ENCODE measurements at places on chromosomes 2 and 18.
A peak's percentile ranks its signal among the peaks of the same experiment; 100 is the strongest.

DNA sequence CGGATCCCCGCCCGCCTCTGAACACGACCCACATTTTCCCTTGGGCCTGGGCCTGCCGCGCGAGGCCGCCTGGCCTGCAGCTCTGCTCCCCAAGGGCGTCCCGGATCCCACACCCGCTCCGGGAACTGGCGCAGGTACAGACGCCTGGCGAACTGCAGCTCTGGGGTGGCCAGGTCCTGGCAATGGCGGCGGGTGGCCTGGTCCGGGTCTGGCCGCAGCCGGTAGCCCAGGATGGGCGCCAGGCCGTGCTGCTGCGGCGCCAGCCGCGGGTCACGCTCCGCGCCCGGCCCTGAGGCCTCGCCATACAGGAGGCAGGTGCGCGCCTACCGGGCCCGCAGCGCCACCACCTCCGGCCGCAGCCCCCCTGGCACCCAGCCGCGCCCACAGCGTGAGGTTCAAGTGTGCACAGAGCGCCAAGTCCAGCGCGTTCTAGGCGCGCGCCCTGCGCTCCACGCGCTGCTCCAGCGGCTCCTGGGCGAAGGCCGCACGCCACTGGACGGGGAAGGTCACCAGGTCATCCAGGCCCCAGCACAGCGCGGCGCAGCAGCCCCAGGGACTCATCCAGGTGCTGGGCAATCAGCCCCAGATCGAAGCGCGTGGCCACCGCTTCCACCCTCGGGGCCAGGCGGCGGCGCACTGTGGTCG, 9.5 kb downstream of the AQP12A start:
- no peak for DNase-seq

GRCh38 chr2:236861196-236861875, 224.4 kb upstream of the COPS8 start:
- no peak for DNase-seq

DNA sequence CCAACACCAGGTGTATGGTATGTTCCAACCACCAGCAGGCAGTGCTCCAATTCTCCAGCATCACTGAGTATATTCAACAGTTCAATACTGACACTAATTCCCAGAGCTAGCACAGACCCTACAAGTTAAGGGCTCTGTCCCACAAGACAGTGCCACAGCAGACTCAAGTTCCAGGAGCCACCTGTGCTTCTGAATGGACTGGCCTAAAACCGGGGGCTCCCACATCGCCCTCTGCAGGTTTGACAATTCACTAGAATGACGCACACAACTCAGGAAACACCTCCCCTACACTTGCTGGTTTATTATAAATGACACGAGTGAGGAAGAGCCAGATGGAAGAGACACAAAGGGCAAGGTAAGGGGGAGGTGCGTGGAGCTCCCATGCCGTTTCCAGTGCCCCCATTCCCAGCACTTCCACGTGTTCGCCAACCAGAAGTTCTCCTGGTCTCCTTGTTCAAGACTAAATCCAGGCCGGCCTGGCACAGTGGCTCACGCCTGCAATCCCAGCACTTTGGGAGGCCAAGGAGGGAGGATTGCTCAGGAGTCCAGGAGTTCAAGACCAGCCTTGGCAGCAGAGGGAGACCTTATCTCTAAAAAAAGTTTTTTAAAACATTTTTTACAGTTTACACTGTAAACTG, 12.2 kb upstream of the ATP6V1B1 start:
- DNase-seq = no peak

- DNase-seq = peak; percentile 80
Measured at GRCh38 chr2:215269397-215270117, 42.3 kb upstream of the ATIC start.

Data from GM23248 (cell line).